ENCODE measurements at places on chromosomes 2 and 18.

- DNase-seq = no peak
Observed at GRCh38 chr2:45255563-45255962, 246.3 kb upstream of the SIX2 start.

DNA sequence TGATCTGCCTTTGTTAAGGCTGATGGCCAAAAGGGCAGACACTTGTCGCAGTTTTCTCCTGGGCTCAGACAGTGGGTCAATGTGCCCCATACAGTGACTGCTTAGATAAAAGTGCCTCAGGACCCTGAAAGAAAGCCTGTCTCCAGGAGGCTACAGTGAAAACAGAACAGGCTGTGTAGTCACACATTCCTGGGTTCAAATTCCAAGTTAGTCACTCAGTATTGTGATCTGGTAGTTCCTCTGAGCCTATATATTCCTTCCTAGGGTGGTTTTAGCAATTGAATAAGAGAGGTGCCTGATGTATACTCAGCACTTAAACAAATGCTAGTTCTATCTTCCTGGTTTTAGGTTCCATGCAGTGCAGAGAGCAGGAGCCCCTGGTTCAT, 54.4 kb downstream of the RPL37A start:
- no peak for DNase-seq

DNA sequence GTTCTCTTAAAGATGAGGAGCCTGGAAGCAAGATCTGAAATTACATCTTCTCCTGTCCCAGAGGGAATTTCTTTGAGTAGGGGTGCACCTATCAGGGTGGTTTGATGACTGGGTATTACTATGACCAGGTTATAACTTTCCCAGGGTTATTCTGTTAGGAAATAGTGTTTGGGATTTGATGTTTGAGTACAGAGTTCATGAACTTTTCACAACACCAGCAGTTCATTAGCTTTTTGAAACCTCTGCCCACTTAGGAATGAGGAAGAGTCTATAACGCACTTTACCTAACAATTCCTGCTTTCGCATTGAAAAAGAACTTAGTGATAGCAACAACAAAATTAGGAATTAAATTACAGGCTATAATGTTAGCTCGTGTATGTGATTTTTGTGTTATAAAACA, 58.6 kb downstream of the ALMS1 start:
- no peak for DNase-seq

DNA sequence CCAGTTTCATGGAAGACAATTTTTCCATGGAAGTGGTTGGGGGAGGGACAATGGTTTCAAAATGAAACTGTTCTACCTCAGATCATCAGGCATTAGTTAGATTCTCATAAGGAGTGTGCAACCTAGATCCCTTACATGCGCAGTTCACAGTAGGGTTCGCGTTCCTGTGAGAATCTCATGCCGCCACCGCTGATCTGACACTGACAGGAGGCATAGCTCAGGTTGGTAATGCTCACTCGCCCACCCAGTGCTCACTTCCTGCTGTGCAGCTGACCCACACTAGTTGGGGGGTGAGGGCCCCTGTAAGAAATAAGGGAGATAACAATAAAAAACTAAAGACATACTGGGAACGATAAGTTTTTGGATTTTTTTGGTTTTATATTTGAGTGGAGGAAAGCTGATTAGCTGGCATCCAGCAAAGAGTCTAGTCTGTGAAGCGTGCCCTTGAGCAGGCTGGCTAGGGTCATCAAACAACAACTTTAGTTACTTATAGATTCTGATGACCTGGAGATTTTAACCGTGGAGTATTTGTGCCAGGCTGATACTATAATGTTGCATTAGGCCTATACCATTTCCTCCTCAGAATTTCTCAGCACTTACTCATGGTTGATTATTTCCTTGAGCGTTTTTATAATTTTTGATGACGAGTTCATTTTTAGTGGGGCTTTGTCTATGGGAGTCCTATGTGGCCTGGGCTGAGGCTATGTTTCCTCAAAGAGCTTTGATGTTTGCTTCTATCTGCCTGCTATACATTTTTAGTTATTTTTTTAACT, 6.3 kb upstream of the MCFD2 start:
- no peak for DNase-seq

DNA sequence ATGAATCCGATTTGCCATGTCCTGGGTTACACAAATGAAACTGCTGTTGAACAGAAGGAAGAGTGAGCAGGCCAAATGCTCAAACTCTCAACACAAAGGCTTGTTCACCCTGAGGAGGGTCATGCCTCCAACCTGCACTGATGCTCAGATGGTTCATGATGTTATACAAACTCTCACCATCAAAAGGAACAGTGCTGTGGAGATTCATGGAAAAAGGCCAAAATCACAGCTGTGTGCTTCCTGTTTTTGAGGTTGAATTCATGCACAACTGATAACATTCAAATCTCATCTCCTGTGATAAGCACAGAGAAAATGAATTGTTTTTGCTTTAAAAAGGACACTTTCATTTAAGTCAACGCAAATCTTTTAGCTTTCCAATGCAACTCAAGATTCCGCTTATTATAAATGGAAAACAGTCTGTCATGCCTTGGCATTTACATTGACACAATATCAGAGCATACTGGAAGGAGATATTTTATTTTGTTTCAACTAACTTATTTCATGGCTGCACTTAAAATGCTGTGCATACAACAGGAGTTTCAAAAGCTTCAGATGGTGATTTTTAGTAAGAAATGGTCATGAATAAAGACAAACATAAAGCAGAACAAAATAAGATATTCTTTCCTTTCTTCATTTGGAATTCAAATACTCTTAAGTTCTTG, 22.2 kb upstream of the TTN start:
- peak; percentile 60 for DNase-seq

- DNase-seq = peak; percentile 42
Observed at GRCh38 chr18:3877678-3878077, 427.7 kb downstream of the TGIF1 start.

DNA sequence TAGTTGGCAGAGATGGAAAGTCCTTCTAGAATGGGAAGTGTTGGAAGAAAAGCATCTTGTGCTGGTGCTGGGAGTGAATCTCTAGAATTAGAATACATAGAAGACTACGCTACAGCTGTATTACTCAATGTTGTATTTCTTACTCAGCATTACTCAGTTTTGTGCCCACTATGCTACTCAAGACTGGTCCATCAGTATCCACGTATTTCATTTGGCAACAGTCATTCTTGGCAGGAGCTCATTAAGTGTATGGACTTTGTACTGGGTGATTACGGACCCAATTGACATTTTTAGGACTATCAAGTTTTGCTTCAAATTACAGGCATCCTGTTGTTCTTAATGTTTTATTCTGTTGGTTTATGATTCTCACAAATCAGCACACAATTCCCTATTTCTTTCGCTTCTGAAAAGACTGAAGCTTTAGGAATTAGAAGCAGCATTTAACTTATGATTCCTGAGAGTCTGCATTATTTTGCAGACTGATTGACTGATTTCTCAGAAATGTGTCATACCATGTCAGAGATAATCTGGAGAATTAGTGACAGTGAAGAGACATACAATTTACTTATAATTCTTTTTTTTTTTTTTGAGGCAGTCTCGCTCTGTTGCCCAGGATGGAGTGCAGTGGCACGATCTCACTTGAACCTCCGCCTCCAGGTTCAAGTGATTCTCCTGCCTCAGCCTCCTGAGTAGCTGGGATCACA, 136.9 kb downstream of the MYO3B start:
- DNase-seq = peak; percentile 2

GRCh38 chr2:205656941-205657340, 25.4 kb upstream of the NRP2 start:
- no peak for DNase-seq

GRCh38 chr2:17388798-17389197, 129.4 kb downstream of the RAD51AP2 start:
- no peak for DNase-seq

- peak; percentile 63 for DNase-seq
Observed at GRCh38 chr2:40213071-40213470, 238.8 kb downstream of the SLC8A1 start.

- peak; percentile 55 for DNase-seq
Observed at GRCh38 chr2:13003500-13003899, 286.8 kb downstream of the TRIB2 start.

GRCh38 chr2:213248637-213249036, 35.6 kb upstream of the SPAG16 start:
- DNase-seq = no peak

GRCh38 chr2:12169721-12170120, 423.3 kb downstream of the LPIN1 start:
- DNase-seq = peak; percentile 78

DNA sequence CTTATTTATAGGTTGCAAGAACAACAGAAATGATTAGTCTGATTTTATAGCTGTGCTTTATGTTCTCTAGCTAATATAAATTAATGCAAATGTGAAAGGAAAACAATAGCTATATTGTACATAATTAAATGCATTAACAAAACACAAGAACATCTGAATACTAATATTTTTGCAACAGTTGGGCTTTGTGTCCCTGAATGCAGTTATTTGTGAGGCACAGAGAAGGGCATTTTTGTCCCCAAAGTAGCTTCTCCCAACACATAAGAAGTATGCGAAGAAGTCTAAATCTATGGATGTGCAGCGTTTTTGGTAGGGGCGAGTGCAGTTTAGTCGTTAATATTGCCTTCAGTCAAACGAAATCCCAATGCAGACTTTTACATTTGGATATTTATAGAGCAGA, 110.0 kb downstream of the MBP start:
- no peak for DNase-seq

- DNase-seq = no peak
Observed at GRCh38 chr2:114001937-114002336, 112.0 kb downstream of the ACTR3 start.

DNA sequence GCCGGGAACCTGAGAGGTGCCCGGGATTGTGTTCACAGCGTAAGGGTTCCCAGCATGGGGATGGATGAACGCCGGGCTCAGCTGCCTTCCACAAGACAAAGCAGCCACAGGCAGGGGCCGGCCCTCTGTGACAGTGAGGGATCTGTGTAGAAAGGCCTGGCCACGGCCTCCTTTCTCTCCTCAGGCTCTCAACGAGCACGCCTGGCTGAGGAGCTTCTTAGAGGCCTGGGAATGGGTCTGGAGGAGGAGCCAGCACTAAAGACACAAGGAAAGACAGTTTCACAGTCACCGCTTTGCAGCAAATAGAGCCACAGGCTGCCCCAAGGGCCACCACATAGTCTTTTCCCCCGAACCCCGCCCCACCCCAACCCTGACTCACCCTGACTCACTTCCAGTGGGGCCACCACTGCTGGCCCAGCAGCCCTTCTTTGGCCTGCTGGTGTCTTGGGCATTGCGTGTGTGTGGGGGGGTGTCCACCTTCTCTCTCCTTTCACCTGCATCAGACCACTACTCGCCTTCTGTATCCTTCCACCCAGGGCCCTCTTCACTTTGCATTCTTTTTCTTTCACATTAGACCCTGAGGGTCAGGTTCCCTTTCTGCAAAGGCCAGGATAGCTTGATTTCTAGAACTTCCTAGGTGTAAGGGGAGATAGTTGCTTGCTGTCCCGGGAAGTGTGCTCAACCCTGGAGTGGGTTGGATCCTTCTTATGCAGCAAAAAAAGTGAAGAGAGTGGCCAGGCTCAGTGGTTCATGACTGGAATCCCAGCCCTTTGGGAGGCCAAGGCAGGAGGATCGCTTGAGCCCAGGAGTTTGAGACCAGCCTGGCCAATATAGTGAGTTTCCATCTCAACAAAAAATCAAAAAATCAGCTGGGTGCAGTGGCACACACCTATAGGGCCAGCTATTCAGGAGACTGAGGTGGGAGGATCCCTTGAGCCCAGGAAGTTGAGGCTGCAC, 19.3 kb upstream of the HPCAL1 start:
- DNase-seq = peak; percentile 61

DNA sequence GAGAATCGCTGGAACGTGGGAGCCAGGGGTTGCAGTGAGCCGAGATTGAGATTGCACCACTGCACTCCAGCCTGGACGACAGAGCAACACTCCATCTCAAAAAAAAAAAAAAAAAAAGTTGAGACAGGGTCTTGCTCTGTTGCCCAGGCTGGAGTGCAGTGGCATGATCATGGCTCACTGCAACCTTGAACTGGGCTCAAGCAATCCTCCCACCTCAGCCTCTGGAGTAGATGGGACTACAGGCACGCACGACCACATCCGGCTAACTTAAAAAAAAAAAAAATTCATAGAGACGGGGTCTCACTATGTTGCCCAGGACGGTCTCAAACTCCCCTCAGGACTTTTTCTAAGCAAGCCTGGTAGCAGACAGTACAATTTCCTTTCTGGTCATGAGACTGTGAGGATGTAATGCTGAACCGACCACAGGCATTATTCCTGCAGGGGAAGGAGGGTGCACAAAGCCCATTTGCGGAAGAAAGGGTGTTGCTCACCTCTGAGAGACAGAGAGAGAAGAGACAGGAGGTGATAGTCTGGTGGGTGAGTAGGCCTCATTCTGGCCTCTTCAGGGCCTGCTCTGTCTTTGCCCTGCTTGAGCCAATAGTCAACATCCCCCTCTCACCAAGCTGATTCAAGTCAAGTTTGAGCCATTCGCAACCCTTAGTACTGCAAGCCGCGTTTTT, 205.3 kb downstream of the ZFP36L2 start:
- DNase-seq = no peak
